ENCODE measurements at places on chromosomes 13 and 19. TPM values are rescaled to one million over a fixed set of nuclear protein-coding genes. Genes with fewer than 3 reads are reported as not detected.

GRCh38 chr19:47421844-47422395, 2.6 kb upstream of the MEIS3 start:
- DNase-seq, result no peak

- no peak for DNase-seq
These were observed 11.9 kb downstream of the BCAT2 start for GRCh38 chr19:48798937-48799336.

DNA sequence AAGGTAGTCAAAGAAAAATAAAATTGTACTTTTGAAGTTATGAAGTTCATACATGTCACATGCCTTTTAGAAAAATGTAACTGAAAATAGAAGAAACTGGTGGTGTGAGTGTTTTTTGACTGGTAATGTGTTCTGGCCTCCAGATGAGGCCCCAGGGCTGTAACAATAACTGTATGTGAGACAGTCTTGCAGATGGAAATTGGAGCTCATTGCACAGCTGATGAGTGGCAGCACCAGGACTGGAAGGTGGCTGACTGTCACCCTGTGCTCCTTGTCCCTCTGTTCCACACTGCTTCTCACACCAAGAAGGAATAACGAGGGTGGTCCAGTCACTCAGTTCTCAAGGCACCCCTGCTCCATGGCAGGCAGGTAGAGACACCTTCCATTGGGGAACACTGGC, 215.6 kb downstream of the SLC7A1 start:
- DNase-seq, result no peak

- no peak for DNase-seq
These were observed at the start of gene VAV1 for GRCh38 chr19:6772028-6772865. Gene VAV1 (plus strand): TSS chr19:6772708. CDS start chr19:6772808, 100 bp downstream.

GRCh38 chr13:50599927-50600326, 243.6 kb downstream of the DLEU7 start:
- DNase-seq, result no peak

GRCh38 chr13:49627831-49628652, at the start of gene ARL11:
Gene ARL11 (plus strand): TSS chr13:49628507. CDS start chr13:49630448, 1,941 bp downstream.
- no peak for DNase-seq

DNA sequence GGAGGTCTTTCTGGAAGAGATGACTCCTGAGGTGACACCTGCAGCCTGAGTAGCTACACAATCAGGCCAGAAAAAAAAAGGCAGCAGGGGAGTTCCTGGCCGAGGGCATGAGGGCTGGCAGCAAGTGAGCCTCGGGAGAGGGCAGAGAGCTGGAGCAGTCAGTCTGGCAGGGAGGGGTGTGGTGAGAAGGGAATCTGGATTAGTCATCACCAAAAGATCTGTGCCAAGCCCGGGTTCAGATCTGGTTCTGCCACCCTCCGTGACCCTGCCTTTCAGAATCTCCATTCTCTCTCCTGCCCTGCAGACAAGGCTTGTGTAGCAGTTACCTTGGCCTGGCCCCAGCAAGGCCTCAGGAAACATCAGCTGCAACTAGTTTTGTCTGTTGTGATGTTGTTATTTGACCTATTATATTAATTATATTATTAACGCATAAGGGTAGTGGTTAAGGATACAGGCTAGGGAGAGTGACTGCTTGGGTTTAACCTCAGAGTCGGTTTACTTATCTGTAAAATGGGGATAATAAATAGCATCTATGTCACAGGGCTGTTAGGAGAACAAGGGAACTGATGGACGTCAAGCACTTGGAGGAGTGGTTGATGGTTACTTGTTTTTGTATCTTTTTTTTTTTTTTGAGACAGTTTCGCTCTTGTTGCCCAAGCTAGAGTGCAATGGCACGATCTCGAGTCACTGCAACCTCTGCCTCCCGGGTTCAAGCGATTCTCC, 2.7 kb upstream of the CAPNS1 start:
- peak; percentile 72 for DNase-seq

- DNase-seq, result no peak
These were observed 11.7 kb downstream of the ZNF226 start for GRCh38 chr19:44176590-44176989.

- DNase-seq, result peak; percentile 62
These were observed 27.8 kb upstream of the IGSF23 start for GRCh38 chr19:44585371-44586133.

ZNF468 gene
- total RNA-seq, result 15.9 TPM

All from fibroblast of the aortic adventitia (primary cell).